AG08396 (cell line): ENCODE measurements at places on chromosomes 16 and 17.

GRCh38 chr17:56809820-56810179, 23.9 kb downstream of the C17orf67 start:
- no peak for DNase-seq

GRCh38 chr17:82490512-82491195, 28.9 kb upstream of the FOXK2 start:
- no peak for DNase-seq

DNA sequence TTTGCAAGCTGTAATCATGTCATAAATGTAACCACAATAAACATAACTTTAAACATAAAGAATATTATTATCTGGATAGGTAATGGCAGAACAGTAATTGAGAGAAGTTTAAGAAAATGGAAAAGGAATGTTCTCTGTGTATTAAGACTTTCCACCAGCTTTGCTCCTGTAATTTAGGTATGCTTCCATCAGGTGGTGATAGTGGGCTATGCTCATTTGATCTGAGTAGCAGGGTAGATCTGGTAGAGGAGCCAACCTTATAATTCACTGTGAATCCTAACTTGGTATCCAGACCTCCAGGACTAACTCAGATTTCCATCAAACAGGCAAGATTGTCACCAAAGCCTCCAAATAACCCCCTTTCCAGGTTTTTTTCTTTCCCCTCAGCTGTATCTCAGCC, 137.9 kb upstream of the ZKSCAN2 start:
- DNase-seq, result no peak

- DNase-seq, result no peak
Measured at GRCh38 chr16:15404792-15405191, 9.2 kb downstream of the MPV17L start.

DNA sequence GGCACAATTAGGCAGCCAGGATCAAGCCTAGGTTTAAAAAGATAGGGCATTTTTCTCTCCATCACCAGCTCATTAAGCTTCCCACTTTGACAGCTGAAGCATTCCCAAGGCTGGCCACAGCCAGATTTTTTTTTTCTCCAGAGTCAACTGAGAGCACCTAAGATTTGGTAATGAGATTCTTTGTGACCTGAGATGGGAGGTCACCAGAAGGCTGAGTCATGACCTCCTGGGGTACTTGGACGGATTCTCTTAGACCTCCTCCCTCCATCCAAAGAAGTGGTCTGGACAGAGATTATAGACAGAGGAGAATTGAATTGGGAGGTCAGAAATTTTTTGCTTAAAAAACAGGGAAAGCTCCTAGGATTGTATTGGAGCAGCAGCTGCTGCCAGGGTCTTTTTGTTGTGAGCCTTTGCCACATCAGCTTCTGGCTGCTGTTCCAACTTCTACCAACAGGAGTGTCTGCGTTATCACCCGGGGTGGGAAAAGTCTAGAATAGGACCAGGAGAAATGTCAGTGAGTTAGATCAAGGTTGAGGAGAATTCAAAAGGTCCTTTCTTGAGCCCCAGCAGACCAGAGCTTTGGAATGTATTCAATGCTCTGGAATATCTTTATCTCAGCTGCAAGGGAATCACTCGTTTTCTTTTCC, 221.2 kb upstream of the N4BP1 start:
- no peak for DNase-seq

GRCh38 chr17:68567035-68567434, 34.1 kb downstream of the FAM20A start:
- no peak for DNase-seq

- DNase-seq, result no peak
Measured at GRCh38 chr17:6348891-6349290, 86.0 kb downstream of the AIPL1 start.

GRCh38 chr17:14922411-14922810, 342.7 kb downstream of the PMP22 start:
- no peak for DNase-seq

GRCh38 chr17:39688945-39689344, 1.1 kb upstream of the PGAP3 start:
- no peak for DNase-seq

GRCh38 chr17:48841395-48841831, 10.6 kb downstream of the CALCOCO2 start:
- peak; percentile 50 for DNase-seq

DNA sequence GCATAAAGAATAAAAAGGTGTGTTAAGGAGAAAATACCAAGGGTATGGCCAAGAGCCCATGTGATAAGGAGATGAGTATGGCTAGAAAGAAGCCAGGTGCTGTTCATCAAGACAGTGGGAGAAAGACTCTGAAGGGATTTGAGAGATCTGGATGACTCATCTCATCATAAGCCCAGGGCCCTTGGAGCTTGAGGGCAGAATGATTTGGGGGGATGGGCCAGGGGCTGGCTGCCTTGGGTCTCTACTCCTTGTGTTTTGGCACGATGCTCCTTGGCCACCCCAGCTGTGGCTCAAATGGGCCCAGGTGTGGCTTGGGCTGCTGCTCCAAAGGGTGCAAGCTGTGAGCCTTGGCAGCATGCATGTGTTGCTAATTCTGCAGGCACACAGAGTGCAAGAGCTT, 14.5 kb upstream of the TNFRSF13B start:
- DNase-seq, result no peak

GRCh38 chr16:5556158-5556810, 458.7 kb upstream of the EEF2KMT start:
- DNase-seq, result no peak

DNA sequence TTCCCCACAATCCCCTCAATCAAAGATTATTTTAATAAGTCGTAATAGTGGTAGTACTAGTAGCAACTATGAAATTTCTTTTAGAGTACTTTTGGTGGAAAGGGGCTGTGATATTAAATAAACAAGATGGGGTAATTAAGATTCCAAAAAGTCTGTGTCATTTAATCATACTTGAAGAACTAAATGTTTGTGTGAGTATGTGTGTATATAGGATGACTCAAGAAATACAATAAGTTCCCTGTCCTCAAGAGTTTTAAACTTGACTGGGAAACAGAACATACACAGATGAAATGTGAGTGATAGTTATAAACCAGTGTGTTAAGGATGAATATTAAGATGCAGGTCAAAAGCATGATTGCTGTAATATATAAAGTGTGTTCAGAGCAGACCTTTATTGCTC, 2.3 kb downstream of the ALDH3A2 start:
- peak; percentile 63 for DNase-seq

DNA sequence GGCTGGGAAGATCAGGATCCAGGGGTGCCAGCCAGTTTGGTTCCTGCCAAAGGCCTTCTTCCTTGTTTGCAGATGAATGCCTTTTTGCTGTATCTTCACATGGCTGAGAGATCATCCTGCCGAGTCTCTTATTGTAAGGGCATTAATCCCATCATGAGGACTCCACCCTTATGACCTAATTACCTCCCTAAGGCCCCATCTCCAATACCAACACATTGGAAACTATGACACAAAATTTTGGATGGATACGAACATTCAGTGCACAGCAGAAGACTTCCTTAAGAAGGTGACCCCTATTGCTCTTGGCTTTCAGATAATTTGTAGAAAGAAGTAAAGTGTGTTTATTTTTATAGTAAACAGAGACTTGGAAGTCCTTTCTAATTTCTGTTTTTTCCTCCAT, 1164.7 kb upstream of the CDH8 start:
- no peak for DNase-seq

GRCh38 chr16:21646721-21647561, 5.5 kb downstream of the IGSF6 start:
- DNase-seq, result no peak

- no peak for DNase-seq
Measured at GRCh38 chr17:81469266-81469665, 43.3 kb downstream of the ACTG1 start.

DNA sequence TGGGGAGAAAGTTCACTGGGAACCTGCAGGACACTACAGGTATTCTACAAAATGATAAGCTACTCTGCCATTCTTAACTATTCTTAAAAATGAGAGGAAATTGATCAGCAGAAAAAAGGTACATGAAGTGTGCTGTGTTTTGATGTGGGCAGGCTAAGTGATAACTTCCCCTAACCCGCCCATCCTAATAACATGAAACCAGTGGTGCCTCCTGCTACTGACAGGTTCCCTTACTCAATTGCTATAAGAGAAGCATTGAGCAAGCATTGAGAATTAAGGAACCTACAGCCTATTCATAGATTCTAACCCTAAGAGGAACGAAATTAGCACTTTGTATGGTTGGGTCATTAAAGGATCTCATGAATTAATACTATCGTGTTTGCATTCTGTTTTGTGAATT, 18.9 kb downstream of the XYLT1 start:
- no peak for DNase-seq

GRCh38 chr16:14097182-14097959, 26.3 kb downstream of the MRTFB start:
- DNase-seq, result no peak

GRCh38 chr16:82639666-82640336, 13.0 kb downstream of the CDH13 start:
- peak; percentile 45 for DNase-seq

DNA sequence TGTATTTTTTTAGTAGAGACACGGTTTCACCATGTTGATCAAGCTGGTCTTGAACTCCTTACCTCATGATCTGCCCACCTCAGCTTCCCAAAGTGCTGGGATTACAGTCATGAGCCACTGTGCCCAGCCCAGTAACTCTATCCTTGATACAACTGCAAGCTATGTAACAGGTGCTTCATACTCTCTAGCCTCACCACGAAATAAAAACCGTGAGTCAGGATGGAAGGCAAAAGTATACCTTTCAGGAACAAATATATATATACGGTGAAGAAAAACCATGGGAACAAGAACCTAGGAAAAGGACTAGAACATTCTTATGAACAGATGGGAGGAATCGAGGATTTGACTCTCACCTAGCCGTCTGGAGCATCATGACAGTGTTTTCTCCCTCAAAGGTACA, 9.6 kb upstream of the FBF1 start:
- no peak for DNase-seq

GRCh38 chr17:59372138-59372751, 40.8 kb downstream of the YPEL2 start:
- DNase-seq, result peak; percentile 65

DNA sequence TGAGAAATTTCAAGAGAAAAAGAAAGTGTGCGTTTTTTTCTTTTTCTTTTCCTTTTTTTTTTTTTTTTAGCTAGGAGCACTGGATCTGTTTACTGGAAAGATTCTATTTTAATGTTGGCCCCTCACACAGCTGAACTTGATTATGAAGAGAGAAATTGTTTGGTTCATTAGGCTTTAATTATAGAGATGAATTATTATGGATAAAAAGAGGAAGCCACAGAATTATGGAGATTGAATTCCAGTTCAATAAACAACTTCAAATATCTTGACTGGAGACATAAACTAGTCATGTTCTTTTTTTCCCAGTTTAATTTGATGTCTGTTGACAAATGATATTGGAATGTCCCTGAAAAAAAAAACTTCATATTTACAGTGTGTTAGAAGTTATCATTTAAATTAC, 152.0 kb upstream of the HS3ST3A1 start:
- no peak for DNase-seq

- DNase-seq, result no peak
Measured at GRCh38 chr16:77945126-77945525, 77.2 kb upstream of the CLEC3A start.

DNA sequence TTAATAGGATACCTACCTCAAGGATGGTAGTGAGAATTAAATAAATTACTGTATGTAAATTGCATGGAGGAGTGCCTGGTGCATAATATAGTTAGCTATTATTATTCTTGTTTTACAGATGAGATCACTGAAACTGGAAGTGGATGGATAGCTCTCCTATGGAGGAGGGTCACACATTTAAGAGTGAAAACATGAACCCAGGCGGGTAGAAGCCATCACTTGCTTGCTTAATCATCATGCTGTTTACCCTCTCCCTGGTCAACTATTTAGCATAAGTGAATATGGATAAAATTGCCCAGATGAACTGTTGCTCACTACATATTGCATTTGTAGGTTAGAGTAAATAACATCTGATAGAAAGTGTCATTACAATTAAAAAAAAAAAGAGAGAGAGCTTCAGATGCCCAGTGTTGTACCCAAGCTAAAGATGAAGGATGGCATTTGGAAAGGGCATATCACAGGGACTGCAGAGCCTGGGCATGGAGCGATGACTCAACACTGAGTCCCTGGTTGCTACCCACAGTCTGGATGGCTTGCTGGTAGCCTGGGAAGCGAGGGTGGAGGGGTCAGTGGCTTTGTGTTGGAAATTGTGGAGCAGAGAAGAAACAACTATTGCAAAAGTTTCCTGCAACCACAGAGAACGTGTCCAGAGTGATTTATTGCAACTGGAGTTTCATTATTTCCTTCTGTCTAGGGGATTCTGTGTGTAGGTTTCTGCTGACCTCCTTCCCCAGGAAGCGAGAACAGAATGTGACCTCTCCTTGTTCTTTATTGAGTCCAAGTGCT, 414.4 kb downstream of the SHISA9 start:
- no peak for DNase-seq

- DNase-seq, result no peak
Measured at GRCh38 chr16:69315486-69316311, 4.5 kb downstream of the VPS4A start.

- no peak for DNase-seq
Measured at GRCh38 chr16:87860553-87861299, 8.6 kb downstream of the SLC7A5 start.

DNA sequence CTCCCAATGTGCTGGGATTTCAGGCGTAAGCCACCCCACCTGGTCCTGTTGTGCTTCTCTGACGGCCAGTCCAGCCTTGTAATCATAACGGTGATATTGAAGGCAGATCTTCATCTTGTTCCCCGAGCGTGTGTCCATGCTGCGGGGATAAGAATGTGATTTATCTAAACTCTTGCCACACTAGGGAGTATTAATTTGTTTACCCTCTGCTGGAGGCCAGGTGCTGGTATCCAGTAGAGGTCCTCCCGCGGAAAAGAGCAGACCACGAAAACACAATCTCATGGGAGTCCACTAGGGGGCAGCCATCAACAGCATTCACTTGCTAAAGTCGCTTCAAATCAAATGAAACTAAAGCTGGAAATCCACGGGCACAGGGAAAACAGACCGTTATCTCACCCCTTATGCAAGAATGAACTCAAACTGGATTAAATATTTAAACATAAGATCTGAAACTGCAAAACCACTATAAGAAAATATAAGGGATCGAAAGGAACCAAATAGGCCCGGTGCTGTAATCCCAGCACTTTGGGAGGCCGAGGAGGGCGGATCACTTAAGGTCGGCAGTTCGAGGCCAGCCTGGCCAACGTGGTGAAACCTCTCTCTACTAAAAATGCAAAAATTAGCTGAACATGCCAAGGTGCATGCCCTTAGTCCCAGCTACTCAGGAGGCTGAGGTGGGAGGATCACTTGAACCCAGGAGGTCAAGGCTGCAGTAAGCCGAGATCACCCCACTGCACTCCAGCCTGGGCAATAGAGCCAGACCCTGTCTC, 22.3 kb upstream of the RBBP6 start:
- DNase-seq, result peak; percentile 72

DNA sequence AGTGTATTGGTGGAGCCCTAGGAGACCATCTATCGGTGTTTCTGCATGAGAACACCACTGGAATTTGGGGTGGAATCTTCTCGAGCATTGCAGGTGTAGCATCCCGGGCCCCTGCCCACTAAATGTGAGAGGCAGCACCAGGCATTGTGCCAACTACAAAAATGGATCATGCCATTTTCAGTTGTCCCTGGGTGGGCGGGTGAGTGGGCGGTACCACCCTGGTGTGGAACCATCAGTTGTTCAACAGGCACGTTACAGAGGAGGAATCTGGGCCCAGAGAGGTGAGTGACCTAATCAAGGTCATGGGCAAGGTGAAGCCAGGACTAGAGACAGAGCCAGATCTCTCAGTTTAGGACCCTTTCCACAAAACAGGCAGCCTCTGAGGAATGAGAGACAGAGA, 8.8 kb downstream of the PIPOX start:
- no peak for DNase-seq
